ENCODE measurements at places on chromosomes 1 and 21.

- no peak for DNase-seq
Observed at GRCh38 chr1:178649582-178650350, 75.3 kb upstream of the RALGPS2 start.

GRCh38 chr21:31347435-31348032, 3.5 kb upstream of the TIAM1 start:
- no peak for DNase-seq

GRCh38 chr1:117611894-117612483, 6.1 kb downstream of the TENT5C start:
- DNase-seq = no peak

- DNase-seq = no peak
Observed at GRCh38 chr21:46517361-46517760, 58.7 kb downstream of the DIP2A start.

GRCh38 chr1:225763716-225764548, 13.7 kb upstream of the SRP9 start:
- no peak for DNase-seq

- DNase-seq = no peak
Observed at GRCh38 chr1:176853503-176853902, 311.0 kb downstream of the ASTN1 start.

- no peak for DNase-seq
Observed at GRCh38 chr1:105137543-105138457, 1388.1 kb downstream of the AMY1C start.

GRCh38 chr1:11458811-11459275, 20.1 kb upstream of the DISP3 start:
- DNase-seq = no peak

DNA sequence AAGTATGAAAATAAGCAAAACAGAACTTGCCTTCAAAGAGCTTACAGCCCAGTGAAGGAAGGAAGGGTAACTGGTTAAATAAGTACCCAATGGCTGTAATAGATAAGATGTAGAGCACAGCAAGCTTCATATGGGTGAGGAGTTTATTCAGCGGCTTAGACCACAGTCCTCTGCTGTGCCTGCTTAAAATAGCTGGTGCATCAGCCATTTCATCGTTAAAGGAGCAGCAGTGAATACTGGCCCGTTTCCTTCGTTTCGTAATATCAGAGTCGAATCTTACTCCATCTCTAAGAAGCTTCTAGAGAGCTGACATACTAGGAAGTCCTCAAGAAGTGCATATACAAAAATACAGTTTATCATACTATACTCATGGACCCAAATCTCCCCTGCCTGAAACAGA, 286.5 kb downstream of the NFIA start:
- DNase-seq = no peak

DNA sequence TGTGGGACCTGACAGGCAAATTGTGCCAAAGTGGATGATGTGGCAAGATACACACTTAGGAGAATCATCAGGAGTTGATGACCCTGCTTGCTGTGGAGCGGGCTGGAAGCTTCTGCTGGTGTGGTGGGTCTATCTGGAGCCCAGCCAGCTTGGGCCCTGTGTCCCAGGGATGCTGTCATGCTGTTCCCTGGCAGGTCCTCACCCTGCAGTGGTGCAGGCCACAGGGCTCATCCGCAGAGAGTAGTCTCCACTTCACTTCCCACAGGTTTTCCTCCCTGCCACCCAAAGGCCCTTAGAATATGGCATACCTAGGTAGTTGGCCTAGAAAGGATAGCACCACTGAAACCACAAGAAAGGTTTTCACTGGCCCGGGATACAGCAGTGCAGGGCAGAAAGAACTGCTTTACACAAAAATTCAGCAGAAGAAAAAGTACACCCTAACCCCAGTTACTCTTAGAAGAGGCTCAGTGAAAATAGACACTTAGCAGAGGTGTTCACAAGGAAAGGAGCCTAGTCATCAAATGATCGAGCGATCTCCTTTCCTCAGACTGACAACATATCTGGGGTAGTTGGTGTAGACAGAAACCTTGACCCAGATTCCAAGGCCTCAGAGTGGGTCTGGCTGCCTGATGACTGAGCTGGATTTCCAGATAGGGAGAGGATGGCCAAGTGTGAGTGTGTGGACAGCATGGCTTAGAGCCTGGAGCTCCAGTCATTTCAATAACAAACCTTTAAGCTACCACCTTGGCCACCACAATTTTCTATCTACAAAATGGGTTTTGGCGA, 1.3 kb upstream of the C1orf226 start:
- no peak for DNase-seq

- DNase-seq = no peak
Observed at GRCh38 chr1:23601968-23602876, 42.9 kb upstream of the ID3 start.

DNA sequence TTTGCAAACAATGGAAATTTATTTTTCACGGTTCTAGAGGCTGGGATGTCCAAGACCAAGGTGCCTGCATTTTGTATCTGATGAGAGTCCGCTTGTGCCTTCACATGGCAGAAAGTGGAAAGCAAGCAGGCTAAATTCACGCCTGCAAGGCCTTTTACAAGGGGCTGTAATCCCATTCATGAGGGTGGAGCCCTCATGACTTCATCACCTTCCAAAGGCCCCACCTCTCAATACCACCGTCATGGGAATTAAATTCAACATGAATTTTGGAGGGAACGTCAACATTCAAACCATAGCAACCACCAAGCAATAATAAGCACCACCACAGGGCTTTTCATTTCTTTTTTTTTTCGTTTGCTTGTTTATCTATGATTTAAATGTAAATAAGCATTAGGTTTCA, 115.3 kb downstream of the C1orf21 start:
- no peak for DNase-seq

- no peak for DNase-seq
Observed at GRCh38 chr1:205319081-205320018, 2.2 kb downstream of the NUAK2 start.

- no peak for DNase-seq
Observed at GRCh38 chr1:218742467-218743262, 397.5 kb downstream of the TGFB2 start.

GRCh38 chr21:29376556-29376955, 77.8 kb downstream of the BACH1 start:
- DNase-seq = no peak

- DNase-seq = peak; percentile 57
Observed at GRCh38 chr21:31326522-31327242, 17.4 kb downstream of the TIAM1 start.

GRCh38 chr1:85275701-85276214, 674 bp downstream of the BCL10 start:
- DNase-seq = no peak

- DNase-seq = no peak
Observed at GRCh38 chr1:29499104-29499650, 262.9 kb downstream of the PTPRU start.

Measured in fibroblast of skin of left biceps (primary cell).